ENCODE measurements at places on chromosomes 1 and 21.

DNA sequence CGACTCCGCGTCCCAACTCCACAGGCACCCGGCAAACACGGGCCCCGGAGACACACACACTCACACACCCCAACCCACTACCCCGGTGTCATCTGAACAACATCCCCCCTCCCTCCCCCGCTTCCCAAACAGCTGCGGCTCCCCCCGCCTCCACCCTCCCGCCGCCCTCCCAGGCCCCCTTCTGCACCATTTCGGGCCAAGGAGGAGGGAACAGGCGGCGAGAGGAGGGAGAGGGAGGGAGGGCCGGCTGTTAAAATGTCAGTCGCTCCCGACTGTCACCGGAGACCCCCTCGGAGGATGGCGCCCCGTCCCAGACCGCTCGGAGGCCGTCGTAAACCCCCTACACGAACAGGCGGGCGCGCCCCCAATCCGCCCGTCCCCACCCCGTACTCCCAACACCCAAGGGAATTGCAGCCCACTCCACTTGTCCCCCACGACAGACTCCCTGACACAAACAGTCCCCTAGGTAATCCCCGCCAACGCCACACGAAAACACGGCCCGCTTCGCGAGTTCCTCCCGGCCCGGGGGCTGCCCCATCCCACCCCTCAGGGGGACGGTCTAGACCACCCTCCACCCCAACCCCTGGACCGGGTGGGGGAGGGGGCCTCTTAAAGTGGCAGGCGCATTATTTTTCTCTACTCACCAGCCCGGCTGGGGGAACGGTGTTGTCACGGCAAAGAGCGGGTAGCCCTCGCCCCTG, 583 bp downstream of the MEF2D start:
- DNase-seq: peak; percentile 58

- DNase-seq: no peak
Measured at GRCh38 chr1:19220991-19221390, 10.9 kb upstream of the UBR4 start.

GRCh38 chr1:24228311-24228710, 41.2 kb upstream of the IFNLR1 start:
- DNase-seq: no peak

GRCh38 chr1:84721152-84721551, 30.9 kb upstream of the SSX2IP start:
- no peak for DNase-seq

- DNase-seq: no peak
Measured at GRCh38 chr1:110551278-110551809, 32.4 kb upstream of the KCNA10 start.

DNA sequence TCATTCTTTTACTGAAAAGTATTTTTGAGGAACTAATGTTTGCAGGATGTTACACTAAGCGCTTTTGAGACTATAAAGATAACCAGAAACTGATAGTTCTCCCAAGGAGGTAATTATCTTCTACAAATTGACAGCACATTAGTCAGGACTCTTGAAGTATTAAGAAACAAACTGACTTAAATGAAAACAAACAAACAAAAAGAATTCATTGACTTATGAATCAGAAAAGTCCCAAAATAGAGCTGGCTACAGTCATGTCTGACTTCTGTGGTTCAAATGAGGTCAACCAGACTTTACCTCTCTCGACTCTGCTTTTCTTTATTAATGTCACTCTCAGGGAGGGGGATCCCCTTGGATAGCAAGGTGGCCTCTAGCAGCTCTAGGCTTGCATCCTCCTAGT, 296.8 kb downstream of the TPR start:
- no peak for DNase-seq

GRCh38 chr1:192153276-192153675, 5.0 kb upstream of the RGS18 start:
- no peak for DNase-seq

DNA sequence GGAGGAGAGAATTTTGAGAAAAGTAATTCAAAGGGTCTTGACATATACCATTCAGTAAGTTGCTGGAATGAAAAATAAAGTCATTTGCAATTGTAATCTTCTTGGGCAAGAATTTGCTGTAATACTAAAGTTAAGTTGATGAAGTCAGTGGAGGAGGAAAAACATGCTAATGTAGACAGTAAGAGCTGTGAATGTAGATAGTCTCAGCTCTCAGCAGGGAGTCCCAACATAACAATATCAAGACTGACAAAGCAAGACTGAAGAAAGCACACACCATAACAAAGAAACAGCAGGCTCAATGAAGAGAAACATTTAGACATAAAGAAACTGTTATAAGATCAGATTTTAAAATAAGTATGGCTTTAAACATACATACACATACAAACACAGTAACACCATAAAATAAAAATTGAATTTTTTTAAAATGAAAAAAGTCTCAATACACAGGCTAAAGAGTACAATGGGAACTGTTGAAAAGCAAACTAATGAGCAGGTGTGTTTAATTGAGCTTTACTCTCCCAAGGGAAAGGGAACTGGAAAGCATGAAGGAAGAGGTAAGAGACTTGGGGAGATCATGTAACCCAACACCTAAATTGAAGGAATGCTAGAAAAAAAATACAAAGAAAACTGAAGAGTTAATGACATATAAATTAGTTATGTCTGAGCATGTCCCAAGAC, 336.3 kb upstream of the NCAM2 start:
- DNase-seq: no peak

GRCh38 chr1:243598433-243598832, 251.6 kb downstream of the AKT3 start:
- peak; percentile 33 for DNase-seq
